SW480 (cell line): ENCODE measurements at places on chromosomes 16 and 17.

GRCh38 chr16:58063377-58064076, 38.0 kb downstream of the MMP15 start:
- no peak for DNase-seq

DNA sequence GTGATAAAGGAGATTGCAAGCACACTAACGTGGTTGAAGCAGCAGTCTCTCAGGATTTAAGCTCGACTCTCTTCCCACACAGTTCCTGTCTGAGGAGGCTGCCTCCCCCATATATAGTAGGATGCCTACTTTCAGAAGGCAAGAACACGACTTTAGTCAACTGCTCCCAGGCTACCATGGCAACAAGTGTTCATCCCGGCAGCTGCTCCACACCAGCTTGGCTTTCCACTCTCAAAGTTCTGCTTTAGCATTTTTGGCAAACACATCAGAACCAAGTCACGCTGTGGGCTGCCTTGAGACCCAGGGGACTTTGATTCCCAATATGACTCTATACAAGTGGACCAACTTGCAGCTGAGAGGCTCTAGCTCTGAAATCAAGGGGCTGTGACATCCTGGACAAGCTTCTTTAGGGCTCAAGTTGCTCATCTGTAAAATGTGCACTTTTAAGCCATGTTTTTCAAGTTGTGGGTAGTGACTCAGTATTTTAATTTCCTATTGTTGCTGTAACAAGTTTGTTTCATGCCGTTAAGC, 16.5 kb downstream of the ZP2 start:
- no peak for DNase-seq

- DNase-seq: peak; percentile 32
These were observed 472 bp upstream of the NME2 start for GRCh38 chr17:51165680-51166197.

DNA sequence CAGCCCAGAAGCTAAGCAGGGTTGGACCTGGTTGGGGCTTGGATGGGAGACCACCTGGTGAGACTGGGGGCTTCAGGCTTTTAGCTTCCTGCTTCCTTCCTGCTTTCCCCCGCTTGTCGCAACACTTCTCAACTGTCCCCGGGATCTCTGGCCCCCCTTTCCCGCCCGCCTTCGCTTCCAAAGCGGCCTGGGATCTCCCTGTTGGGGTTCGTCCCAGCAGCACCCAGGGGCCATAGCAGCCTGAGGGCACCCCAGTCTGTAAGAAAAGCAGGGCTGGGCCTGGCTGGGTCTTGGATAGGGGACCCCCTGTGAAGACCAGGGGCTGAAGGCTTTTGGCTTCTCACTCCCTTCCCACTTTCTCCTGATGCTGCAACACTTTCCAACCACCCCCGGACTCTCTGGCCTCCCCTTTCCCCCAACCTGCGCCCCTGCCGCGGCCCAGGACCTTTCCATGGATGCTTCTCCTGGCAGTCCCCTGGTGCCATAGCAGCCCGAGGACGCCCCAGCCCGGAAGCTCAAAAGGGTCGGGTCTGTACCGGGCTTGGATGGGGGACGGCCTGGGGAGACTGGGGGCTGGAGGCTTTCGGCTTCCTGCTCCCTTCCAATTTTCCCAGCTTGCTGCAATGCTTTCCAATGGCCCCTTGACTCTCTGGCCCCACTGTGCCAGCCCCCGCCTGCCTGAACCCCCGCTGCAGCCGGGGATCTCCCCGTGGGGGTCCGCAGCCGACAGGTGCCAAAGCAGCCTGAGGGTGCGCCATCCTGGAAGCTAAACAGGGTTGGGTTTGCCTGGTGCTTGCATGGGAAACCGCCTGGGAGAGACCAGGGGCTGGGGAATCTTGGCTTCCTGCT, 2276.2 kb downstream of the TP53TG3F start:
- no peak for DNase-seq

- DNase-seq: no peak
These were observed 63.5 kb downstream of the NDEL1 start for GRCh38 chr17:8499171-8499570.

DNA sequence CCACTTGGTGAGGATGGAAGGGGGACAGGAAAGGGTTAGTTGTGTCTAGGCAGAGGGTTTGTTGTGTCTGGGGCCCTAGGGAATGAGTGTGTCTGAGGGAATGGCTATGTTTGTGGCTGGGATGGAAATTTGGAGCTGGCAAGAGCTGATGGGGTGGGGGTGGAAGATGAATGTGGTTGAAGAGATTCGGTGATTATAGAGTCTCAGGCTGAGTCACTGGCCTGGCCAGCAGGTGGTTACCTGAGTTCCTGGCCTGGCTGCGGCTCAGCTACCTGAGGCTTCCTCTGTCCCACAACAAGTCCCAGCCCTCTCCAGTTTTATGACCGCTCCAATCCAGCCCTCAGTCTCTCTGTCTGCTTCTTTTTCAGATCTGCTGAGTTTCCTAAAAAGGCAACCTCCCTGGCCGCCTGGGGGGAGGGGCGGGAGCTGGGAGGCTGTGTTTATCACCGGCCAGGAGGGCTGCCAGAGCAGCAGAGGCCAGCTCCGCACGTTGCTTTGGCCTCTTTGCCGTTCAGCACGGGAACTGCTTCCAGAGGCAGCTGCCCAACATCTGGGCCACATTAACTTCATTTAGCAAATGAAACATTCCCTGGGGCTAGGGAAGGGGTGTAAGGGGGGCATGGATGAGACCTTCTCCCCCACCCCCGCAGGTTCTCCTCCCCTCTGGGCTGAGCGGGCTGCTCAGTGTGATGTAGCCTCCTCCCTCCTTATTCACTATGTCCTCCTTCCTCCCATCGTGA, 21.8 kb downstream of the ITGB3 start:
- DNase-seq: peak; percentile 54

DNA sequence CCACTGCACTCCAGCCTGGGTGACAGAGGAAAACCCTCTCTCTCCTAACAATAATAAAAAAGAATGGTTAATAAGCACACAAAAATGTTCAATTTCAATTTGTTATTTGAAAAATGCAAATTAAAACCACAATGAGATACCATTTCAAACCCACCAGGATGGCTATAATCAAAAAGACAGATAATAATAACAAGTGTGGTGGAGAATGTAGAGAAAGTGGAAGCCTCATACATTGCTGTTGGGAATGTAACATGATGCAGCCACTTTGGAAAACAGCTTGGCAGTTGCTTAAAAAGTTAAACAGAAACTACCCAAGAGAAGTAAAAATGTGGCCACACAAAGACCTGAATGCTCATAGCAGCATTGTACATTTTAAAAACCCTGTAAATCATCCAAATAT, 51.8 kb upstream of the MAP3K14 start:
- DNase-seq: no peak

DNA sequence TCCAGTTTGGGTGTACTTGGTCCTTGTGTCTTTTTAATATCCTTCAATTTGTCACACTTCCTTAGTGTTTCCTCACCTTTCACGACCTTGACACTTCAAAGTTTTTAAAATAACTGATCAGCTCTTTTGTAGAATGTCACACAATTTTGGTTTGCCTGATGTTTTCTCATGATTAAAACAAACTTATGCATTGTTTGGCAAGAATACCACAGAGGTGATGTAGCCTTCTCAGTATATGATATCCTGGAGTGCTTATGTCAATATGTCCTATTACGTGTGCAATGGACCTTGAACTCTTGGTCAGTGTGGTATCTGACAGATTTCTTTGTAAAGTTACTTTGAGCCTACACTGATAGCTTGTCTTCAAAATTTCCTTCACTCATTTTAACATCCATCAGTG, 297.4 kb downstream of the CNTNAP4 start:
- DNase-seq: peak; percentile 69

- DNase-seq: no peak
These were observed 12.3 kb upstream of the CARMIL2 start for GRCh38 chr16:67632415-67633172.

GRCh38 chr17:49022391-49022941, 25.3 kb downstream of the IGF2BP1 start:
- peak; percentile 48 for DNase-seq

DNA sequence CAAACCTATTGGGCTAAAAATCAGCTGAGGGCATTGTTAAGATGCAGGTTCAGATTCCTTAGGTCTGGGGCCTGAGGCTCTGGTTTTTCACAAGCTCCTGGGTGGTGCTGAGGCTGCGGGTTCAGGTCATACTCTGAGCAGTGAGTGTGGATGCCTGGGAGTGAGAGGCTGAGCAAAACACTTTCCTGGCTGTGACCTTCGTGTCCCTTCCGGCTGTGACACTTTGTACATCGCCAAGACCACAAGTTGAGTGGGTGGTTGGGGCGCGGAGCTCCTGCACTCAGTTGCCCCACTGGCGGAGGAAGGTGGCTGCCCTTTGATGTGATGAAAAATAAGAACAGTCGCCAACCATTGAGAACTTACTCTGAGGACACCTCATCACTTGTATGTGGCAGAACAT, 24.8 kb downstream of the CCR7 start:
- peak; percentile 83 for DNase-seq

- no peak for DNase-seq
These were observed 46.0 kb downstream of the CPNE2 start for GRCh38 chr16:57138281-57138935.

GRCh38 chr17:7982666-7983065, 19.7 kb upstream of the GUCY2D start:
- no peak for DNase-seq

DNA sequence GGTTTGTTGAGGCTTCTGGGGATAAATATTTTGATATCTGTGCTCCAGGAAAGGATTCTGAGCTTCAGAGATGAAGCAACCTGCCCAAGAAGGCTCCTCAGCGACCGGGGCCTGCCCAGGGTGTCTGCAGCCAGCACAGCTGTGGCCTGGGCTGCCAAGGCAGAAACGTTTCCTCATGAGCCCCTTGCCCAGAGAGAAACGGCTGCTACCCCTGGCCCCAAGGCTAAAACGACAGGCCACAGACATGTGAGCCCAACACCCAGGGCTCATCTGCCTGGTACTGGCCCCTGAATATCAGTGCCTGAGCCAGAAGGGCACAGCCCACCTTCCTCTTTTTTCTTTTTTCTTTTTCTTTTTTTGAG, 45.4 kb upstream of the RASD1 start:
- DNase-seq: no peak

DNA sequence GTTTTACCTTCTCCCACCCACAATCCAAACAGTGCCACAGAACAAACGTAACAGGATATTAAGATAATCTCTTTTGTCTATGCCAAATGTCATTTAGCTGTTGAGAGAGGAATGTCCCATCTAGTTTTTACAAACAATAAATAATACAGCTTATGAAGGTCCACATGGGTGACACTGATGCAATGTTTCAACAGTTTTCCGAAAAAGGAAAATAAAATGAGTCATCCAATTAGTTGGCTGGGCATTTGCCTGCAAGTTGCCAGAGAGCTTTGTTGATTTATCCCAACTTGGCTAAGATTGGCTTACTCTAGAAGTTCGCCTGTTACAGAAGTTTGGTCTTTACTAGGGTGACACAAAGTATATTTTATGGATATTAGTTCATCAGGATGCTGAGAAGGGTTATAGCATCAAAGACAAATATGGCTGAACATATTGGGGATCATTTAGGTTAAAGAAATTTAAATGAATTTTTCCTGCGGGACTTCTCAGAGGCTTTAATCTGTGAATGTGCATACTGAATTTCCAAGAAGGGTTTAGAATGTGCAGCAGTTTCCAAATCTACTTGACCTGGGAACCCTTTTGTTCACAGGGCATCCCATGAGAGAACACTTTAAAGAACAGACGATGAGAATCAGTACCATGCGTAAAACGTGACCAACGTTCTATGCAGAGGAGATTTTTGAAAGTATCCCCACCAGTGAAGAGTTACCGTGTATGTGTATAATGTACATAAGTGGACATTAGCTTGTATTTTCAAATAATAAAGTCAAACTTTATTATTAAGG, 73.1 kb downstream of the CDH13 start:
- DNase-seq: peak; percentile 77

- no peak for DNase-seq
These were observed 17.3 kb upstream of the TXNDC11 start for GRCh38 chr16:11759997-11760396.

DNA sequence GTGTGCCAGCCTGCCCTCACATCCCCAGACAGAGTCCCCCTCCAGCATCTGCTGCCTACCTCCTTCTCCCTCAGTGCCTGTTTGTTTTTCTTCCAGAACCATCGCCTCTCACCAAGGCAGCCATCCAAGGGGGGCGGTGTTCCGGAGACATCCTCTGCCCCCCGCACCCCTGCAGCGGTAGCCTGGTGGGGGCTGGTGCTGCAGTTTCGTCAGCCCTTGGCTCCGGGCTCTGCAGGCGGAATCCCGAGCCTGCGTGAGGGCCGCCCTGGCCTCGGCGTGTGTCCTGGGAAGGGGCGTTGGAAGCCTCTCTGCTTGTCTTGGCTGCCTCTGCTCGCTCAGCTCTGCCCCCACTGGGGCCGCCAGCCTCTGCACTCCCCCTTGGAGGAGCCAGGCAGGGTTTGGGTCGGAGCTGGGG, 126.0 kb upstream of the CIBAR2 start:
- DNase-seq: no peak

DNA sequence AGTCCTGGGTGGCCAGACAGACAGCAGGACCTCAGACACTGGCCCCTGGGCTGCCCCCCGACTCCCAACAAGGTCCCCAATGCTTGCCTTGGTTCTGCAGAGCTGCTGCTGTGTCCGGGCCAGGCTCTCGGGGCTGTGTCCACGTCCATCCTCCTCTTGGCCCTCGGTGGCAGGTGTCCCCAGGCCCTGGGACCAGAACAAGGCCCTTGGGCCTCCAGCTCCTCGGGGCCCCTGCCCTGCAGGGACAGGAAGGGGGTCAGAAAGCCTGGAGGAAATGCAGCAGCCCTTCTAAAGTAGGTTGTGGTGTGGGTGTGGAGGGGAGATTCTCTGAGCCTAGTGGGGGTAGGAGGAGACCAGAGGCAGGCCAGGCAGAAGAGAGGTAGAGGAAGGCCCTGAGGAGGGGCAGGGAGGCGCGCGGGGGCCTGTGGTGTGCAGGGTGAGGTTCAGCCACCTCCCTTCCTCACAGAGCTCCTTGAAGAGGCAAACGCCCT, 2.5 kb upstream of the AXIN1 start:
- no peak for DNase-seq
